Camera-type eye (tissue), 1 donor: ENCODE measurements at places on chromosomes 4 and X. TPM values are rescaled to one million over a fixed set of nuclear protein-coding genes. Genes with fewer than 3 reads are reported as not detected.

The TMEM255A gene
- total RNA-seq, result 3.4 TPM

The GUCY1B1 gene
- 33.1 TPM for total RNA-seq

The MAOB gene
- 4.5 TPM for total RNA-seq

The CXorf65 gene
- not detected for total RNA-seq
